ENCODE measurements at places on chromosomes 2 and 18.

DNA sequence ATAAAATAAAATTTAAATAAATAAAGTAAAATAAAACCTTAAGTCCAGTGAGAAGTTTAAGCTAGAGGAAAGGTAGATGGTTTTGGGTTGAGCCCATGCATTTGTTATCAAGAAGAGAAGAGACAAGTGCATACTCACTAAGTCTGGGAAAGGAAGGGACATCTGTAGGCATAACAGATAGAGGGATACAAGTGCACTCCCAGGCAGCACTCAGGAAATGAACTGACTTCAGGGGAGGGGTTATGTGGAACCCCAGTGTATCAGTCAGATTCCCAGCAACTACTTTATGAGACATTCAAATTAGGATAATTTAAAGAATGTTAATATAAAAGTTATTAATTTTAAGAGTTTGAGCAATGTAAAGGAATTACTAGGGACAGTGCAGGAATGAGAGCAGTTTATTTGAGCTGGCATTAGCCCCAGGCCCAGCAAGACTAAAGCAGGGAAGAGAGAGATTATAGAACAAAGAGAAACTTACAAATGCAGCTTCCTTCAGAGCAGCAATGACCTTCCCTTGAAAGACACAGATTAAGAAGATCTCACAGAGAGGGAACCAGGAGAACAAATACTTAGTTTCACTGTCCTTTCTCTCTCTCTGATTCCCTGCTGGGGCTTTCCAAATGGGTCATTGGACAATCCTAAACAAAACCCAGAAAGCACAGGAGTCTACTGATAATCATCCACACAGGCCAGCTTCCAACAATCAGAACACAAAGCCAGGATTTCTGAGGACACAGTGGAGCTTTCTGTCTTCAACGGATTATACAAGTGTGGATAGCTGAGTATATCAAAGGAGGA, 109.7 kb downstream of the ERBB4 start:
- no peak for DNase-seq

DNA sequence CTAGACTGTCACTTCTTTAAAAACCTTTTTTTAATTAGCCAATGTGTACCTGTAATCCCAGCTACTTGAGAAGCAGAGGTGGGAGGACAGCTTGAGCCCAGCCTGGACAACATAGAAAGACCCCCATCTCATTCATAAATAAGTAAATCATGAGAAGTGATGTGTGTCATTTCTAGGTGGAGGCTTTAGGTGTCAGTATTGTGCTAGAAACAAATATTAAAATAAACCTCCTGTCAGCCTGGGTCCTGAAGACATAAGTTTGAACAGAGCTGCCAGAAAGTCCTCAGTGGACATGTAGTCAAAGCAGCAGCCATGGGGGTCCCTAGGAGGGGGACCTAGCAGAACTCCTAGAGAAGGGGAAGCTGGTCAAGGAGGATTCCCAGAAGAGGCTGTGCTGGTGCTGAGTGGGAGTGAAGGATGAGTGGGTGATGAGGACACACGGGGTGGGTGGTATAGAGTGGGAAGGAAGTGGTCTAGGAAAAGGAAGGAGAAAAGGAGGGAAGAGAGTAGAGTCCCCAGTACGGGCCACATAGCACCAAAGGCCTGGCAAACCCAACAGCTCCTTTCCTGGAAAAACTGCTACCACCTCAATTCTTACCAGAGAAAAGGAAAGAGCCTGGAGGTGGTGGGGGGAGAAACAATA, 316.6 kb upstream of the NCKAP5 start:
- no peak for DNase-seq

GRCh38 chr2:86049529-86049928, 56.2 kb downstream of the POLR1A start:
- no peak for DNase-seq

GRCh38 chr18:37570336-37570930, 4.8 kb upstream of the CELF4 start:
- peak; percentile 74 for DNase-seq

GRCh38 chr2:231412618-231412963, 17.1 kb downstream of the B3GNT7 start:
- no peak for DNase-seq

DNA sequence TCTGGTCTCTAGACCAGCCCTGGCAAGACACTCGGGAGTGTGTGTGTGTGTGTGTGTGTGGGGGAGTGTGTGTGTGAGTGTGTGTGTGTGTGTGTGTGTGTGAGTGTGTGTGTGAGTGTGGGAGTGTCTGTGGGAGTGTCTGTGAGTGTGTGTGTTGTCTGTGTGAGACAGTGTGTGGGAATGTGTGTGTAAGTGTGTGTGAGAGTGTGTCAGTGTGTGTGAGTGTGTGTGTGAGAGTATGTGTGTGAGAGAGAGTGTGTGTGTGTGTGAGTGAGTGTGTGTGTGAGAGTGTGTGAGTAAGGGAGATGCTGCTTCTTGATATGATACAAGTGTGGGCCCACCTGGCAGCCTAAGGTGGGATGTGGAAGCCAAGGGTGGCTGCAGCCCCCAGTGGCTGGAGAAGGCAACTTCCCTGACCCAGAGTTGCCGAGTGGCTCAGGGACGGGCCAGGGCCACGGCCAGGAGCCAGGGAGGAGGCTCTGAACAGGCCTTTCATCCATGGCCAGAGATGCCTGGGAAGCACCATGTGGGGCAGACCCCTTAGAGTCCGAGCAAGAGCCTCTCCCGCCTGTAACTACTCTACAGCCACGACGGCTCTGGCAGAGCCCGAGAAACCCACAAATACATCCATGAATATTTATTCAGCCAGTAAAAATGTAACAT, 159.3 kb upstream of the MYCN start:
- DNase-seq, result no peak

DNA sequence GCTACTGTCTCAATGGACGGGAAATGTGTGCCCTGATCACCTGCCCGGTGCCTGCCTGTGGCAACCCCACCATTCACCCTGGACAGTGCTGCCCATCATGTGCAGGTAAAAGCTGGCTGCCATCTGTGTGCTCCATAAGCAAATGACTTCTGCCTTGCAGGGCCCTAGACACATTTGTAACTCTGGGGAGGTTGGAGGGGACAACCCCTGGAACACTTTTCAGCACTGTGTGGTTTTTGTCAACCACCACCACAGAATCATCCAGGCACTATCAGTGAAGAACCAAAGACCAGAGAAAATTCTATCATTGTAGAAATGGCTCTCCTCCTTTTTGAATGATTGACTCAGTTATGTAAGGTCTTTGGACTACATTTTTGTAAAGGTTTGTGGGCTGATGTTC, 84.3 kb downstream of the FEZ2 start:
- no peak for DNase-seq

DNA sequence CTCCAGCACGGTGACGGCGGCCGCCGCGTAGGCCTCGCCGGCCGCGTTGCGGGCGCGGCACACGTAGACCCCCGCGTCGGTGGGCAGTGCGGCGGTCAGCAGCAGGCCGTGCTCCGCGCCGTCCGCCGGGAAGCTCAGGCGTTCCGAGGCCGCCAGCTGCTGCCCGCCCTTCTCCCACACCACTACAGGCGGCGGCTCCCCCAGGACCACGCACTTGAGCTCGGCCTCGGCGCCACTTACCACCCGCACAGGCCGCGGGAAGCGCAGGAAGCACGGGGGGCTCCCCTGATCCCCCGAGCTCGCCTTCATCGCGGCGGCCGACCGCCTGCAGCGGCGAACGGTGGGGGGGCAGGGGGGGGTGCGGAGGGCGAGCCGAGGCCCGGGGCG, 422 bp downstream of the OBSL1 start:
- no peak for DNase-seq

DNA sequence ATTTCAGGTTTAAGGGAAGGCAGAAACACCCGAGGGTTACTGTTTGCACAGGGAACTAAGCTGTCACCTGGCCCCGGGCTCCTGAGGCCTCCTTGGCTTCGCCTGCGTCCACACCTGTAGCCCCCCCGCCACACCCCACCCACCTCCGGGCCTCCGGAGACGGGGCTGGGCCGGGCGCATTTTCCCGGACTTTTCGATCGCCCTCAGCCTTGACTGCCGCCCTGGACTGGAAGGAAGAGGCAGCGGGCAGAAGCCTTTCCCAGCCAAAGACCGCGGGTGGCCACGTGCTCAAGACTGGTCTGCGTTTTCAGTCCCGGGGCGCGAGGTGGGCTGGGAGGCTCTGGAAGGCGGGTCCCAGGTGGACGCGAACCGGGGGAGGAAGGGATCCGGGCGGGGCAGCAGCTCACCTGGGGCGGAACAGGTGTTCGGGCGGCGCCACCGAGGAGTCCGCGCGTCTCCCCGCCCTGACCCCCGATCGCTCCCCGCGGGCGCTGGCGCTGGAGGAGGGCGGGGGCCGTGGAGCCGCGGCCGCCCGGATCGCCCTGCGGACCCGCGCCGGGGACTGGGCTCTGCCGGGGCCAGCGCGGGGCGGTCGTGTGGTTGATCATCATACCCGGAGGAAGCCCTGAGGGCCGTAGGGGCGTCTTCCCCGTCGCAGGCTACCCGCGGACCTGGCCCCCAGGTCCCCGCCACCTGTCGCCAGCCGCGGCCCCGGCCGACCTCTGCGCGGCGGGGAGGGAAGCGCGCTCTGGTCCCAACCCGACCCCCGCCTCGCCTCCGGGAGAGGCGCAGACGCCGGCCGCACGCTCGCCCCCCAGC, 3.2 kb downstream of the ID2 start:
- DNase-seq, result peak; percentile 39

DNA sequence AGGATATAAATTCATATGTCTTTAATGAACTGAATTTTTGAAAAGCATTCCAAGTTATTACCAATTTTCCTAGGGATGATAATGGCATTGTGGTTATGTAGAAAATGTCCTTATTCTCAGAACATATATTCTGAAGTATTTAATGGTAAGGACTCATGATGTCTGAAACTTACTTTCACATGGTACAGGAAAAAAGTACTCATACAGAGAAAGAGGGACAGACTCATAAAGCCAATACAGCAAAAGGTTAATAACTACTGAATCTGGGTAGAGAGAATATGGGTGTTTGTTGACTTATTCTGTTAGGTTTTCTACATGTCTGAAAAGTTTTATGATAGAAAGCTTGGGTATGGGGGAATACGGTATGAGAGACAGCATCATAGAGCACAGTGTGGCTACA, 84.3 kb upstream of the SERTAD2 start:
- DNase-seq, result no peak

GRCh38 chr2:47028846-47029560, 113.4 kb upstream of the MCFD2 start:
- peak; percentile 97 for DNase-seq

DNA sequence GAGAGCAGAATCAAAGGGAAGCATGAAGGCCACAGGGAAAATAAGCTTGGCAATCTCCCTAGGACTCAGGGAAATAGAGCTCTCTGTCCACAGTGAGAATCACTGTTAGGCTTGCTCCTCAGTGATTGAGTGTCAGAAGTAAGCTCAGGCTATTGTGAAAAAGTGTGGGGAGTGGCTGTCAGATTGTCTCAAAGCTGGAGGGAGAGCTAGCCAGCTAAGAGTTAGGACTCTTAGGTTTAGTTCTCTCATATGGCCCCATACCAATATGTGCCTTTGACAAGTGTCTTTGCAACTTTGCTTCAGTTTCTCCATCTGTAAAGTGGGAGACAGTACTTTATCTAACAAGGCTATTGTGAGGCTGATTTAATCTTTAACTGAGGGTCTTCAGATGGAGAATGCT, 17.2 kb downstream of the EIF4E2 start:
- no peak for DNase-seq

DNA sequence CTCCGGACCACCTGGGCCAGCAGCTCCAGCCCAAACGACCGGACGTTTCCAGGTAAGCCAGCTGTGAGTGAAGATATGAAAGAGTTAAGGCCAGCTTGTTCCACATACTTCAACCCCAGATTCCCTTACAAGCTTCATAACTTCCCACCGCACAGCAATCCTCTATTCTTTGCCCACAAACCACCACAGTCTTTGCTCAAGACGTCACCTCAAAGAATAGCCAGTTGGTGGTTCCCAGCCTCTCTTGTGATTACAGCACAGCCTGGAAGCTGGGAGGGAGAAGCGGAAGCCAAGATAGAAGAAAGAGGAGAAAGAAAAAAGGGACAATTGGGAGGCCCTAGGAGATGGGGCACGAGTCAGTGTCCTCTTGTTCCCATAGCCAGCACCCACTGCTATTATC, 70.6 kb downstream of the NRP2 start:
- DNase-seq, result no peak
